ENCODE measurements at places on chromosomes 3 and 15.

DNA sequence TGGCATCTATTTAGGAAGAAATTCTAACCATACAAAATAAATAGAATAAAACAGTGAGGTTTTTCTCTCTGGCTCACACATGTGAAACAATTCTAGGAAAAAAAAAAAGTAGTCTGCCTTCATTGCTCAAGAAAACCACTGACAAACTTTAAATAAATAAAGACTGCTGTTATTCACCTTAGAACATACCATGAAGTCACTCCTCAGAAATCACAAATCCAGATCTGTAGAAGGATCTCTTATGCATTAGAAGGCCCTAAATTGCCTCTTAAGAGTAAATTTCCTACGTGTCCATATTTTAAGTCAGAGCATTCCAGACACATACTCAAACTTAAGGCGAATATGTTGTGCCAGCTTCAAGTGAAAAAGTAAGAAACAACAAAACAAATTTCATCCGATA, 217.3 kb downstream of the ZIC4 start:
- DNase-seq = no peak

GRCh38 chr3:122893754-122894668, 99.1 kb downstream of the SLC49A4 start:
- no peak for DNase-seq

GRCh38 chr15:34496207-34496995, 58.8 kb upstream of the GOLGA8A start:
- no peak for DNase-seq

DNA sequence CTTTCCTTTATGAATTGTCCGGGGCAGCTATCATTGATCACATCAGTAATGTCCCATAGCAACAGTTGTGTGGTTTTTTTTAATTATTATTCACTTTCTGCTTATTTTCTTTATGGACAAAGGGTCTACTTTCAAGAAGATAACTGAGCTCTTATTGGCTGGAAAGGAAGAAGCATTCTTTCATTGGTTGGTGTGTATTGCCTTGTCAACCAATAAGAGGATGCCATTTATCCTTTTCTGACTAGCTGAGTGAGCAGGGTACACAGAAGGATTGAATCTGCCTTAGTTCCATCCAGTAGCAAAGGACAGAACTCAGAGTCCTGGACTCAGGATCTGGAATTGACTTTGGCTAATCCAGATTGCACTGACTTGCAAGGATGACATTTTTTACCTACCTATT, 13.2 kb upstream of the AEN start:
- DNase-seq = no peak

DNA sequence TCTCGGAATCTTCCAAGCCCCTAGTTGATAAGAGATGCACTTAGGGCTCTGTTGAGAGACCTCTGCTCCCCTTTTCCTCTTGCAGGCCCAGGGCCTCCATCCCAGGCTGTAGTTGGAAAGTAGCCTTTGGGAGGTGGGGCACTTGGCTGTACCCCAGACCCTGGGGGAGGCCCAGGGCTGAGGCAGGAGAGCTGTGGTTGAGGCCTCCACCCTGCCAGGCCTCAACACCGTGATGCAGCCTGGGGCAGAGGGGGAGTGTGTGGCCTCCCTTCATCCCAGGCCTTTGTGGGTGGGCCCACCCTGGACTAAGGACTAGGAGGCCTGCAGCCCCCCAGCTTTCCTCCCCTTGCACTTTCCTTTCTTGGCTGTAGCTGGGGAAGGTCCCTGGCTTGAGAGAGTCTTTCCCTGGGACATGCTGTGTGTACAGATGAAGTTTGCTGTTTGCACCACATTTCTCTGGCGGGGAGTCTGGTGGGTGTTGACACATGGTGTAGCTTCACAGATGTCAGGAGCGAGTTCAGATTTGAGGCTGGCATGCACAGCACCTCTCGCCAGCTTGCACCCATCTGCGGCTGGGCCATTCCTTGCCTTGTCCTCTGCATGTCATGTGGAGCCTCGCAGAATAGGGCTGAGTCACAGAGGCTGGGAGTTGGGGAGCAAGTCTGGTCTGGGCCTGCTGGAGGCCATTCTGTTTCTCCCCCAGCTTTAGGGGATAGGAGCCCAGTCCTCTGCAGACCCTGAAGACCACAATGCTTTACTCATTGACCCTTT, 13.7 kb downstream of the PLEKHO2 start:
- DNase-seq = no peak

DNA sequence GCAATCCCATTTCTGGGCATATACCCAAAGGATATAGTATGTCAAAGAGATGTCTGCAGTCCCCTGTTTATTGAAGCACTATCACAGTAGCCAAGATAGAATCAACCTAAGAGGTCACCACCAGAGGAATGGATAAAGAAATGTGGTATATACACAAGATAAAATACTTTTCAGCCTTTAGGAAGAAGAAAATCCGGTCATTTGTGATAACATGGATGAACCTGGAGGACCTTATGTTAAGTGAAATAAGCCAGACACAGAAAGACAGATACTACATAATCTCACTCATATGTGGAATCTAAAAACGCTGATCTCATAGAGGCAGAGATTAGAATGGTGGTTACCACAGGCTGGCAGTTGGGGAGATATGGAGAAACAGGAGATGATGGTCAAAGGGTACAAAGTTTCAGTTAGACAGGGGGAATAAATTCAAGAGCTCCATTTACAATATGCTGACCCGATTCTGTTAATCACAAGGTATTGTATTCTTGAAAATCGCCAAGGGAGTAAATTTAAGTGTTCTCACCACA, 195.8 kb downstream of the MTHFS start:
- DNase-seq = no peak

- no peak for DNase-seq
Measured at GRCh38 chr3:8112587-8112986, 389.0 kb upstream of the LMCD1 start.

Measured in frontal cortex (tissue), 4 donors.